ENCODE measurements at places on chromosomes 16 and 17.

DNA sequence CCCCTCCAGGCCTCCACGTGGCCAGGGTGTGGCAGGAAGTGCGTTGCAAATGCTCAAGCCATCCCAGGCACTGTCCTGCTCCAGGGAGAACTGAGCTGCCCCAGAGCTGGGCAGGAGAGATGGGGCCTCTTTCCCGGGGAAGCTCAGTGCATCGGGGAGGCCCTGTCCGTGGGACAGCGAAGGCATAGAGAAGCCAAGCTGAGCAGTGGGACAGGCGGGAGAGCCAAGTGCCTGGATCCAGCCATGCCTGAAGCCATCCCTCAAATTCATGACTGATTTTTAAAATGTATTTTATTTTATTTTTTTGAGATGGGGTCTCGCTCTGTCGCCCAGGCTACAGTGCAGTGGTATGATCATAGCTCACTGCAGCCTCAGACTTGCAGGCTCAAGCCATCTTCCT, 25.4 kb upstream of the SSTR5 start:
- DNase-seq: no peak

DNA sequence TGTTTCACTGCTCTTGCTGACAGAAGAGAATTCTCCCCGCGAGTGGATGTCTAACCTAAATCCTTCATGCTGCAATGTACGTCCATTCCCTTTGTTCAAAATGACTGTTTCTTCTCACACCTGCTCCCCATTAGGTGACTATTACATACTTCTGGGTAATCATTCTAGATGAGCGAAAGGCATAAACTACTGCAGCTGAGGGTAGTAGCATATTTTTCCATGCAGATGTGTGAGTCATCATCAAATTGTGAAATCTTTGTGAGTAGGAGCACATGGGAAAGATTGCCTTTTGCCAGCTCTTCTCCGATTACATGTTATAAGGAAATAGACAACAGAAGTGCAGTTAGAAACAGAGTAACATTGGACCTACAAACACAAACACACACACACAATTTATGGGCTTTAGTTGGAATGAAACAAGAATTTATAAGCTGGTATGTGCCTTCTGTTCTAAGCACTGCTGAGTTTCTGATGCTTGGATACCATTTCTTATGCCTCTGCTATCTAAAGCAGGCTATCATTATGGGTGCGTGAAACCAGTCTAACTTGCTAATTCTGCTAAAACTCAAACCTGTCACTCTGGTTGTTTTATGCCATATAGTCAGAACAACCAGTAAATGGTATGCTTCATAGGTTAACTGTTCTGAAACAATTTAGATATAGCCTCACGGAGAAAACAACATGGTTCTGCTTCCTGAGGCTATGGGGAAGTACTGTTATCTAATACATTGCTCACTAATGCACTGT, 346.9 kb upstream of the PSMD7 start:
- no peak for DNase-seq

GRCh38 chr16:69532641-69533455, 32.9 kb upstream of the NFAT5 start:
- no peak for DNase-seq

GRCh38 chr17:78558181-78558850, 18.9 kb downstream of the DNAH17 start:
- no peak for DNase-seq

DNA sequence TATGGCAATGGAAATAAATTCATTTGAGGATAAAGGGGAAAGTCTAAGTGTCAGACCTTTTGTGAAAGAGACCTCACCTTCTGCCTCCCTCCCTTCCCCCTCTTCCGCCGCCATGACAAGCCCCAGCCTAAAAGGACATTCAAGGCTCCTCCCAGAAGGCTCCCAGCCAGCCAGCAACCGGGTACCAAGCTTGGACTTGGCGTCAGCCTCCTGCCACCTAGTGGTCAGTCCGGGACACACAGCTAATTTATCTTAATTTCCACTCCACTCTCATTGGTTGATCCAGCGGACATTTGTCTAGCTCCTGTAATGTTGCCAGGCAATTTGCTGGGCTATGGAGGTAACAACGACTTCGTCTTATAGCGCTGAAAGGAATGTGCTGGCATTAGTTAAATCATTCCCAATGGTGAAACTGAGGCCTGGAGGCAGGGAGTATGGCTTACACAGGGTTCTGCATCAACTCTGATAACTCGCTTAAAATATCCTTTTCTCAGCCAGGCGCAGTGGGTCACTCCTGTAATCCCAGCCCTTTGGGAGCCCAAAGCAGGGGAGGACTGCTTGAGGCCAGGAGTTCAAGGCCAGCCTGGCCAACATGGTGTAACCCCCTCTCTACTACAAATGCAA, 19.3 kb upstream of the CLEC3A start:
- DNase-seq: no peak

DNA sequence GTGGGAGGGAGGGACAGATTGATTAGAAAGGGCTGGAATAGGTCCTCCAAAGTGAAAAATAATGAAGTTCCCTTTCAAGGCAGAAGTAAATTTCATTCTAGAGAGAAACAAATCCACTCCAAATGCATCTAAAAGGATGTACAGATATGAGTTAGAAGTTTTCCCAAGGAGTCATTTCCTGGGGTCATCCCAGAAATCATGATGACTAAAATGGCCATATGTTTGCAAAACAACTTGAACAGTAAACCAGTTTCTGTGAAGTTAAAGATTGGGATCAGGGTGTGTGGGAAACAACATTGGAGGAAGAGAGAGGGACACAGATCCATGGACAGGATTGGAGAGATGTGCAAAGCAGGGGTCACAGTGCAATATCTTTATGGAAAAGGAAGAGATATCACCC, 32.5 kb upstream of the ARHGAP44 start:
- DNase-seq: no peak

DNA sequence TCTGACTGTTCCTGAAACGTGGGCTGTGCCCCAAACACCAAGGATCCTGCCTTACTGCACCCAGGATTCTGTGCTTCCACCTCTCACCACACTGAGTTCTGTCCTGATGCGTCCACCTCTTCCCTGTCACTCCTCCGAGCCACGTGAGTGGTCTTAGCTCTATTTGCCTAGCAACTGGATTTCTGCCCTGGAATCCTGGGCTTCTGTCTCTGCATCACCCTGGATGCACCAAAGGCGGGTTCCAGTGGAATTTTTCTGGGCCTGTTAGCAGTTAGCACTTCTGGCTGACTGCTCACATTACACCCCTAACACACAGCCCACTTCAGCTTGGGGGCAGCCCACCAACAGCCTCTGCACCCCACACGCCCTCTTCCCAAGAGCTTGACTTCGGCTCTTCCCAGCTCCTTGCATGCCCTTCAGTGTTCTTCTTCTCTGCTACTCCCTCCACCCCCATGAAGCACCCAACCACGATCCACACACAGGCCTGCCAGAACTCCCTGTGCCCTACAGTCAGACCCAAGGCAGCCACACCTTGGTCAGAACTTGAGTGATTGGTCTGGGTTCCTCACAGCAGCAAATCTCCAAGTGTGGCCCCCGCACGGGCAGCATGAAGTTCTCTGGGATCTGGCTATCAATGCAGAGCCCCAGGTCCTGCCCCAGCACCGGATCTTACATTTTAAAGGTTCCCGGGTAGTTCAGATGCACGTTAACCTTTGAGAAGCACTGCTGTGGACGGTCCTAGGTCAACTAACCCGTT, 129.8 kb upstream of the RCVRN start:
- no peak for DNase-seq

DNA sequence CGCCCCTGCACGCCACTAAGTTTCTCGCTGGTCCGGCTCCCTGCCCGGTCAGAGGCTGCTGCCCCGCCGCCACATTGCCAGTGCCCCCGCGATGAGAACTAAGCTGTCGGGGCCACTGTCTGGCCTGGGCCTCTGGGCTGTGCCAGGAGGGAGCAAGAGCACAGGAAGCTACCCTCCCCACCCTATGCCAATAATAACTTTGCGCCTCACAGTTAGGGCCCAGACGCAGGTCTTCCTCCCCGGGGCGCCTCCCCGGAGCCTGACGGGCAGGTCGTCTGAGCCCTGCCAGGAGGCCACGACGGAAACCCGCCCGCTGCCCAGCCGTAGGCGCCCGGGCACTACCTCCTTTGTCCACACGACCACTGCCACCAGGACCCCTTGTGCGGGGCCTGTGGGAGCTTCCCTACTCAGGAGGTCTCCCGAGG, 1.5 kb downstream of the ZFPM1 start:
- no peak for DNase-seq

Measured in activated gamma-delta T cell (primary cell).